Fibroblast of pulmonary artery (primary cell): ENCODE measurements at places on chromosomes 4 and X.

DNA sequence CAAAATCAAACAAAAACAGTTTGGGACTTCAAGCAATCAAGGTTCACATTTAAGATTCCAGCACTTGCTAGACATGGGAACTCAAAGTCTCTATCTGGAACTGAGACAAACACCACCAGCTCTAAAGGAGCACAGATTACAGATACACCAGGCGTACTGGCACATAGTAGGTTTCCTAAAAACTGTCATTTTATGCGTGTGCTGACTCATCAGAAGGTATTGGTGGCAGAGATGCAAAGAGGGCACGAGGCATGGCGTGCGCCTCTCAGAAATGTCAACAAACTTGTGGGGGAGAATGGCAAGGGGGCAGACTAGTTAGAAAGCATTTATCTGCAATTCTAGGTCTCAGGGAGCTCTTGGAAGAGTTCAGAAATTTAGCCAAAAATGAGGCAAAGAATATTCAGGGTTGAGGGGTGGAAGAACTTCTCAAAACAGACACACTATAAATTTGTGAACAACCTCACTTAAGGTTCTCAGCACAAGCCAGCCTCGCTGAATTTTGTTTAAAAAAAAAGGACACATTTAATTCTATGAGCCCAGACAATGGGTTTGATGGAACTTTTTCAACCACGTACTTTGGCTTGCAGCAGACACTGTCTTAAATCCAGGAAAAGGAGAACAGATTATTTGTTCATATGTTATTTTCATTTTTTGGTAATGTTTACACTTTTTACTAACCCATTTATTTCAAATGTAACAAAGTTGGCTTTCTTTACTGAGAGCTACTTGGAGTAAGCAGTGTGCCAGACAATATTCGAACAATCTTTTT lies 100.0 kb downstream of the SHISA3 start:
- DNase-seq = no peak

- no peak for DNase-seq
These were observed 39.5 kb downstream of the KANTR start for GRCh38 chrX:53133400-53133799.

GRCh38 chrX:48957827-48958634 lies 624 bp upstream of the OTUD5 start:
- peak; percentile 99 for DNase-seq

- no peak for DNase-seq
These were observed 52.1 kb upstream of the SMIM10 start for GRCh38 chrX:134938682-134939081.

GRCh38 chrX:47264483-47265173 lies 31.8 kb downstream of the USP11 start:
- peak; percentile 70 for DNase-seq

DNA sequence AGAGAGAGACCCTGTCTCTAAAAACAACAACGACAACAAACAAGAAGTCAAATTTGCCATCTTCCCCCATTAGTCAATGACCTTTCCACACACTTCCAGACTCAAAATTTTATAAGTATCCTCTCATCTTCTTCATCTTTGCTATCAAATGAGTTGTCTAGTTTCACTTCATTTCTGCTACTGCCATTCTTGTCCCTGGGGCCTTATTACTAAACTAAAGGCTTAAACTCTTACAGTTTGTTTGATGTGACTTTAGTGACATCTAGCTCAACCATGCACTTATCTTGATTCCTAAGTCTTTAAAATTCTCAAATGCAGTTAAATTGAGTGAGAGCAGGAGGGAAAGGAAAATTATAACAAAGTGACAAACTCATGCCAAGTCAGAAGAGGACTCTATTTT lies 271.8 kb upstream of the GK2 start:
- no peak for DNase-seq

DNA sequence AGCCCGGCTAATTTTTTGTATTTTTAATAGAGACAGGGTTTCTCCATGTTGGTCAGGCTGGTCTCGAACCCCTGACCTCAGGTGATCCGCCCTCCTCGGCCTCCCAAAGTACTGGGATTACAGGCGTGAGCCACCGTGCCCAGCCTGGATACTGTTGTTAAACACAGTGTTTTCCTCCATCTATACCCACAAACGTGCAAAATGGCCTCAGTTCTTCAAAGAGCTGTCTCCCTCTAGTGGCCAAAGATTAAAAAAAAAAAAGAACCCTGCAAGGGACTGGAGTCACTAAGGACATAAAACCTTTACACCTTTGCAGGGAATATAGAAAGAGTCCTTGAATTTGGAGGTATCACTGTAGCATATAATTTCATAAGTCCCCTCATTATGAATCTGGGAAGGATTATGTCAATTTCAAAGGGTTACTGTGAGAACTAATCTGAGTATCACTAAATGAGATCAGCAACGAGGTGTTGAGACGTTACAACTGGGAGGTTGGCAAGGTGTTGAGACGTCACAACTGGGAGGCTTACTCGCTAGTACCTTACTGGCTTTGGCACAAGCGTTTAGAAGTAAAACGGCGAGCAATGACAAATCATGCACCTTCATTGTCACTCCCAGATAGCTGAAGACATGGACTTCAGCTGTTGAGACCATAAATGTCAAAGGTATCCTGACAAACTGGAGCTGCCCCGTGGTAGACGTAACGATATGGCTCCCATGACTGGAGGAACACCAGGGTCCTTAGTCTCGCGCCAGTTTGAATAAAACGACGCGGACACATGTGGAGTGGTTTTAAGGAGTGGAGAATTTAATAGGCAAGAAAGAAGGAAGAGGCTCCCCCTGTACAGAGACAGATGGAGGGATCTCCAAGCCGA lies 33.4 kb upstream of the ENPP6 start:
- peak; percentile 70 for DNase-seq

DNA sequence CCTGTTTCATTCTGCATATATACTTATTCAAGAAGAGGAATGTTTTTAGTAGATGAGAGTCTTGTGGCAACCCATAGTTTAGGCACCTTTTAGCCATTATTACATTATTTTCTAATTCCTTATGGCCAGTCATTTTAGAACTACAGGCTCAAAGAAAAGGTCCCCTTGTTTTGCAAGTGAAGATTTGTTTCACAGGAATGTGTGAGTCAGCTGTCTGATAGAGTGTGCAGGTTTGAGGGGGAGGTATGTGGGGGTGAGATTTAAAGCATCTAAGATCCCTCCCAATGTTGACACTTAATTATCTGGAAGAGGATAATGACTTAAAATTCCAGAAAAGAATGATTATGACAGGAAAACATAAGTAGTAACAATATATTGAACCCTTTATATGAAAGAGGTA lies 495.6 kb downstream of the KCNIP4 start:
- no peak for DNase-seq

GRCh38 chrX:40298069-40298468 lies 200.3 kb upstream of the BCOR start:
- no peak for DNase-seq

GRCh38 chr4:56400560-56400959 lies 13.3 kb upstream of the AASDH start:
- DNase-seq = no peak

DNA sequence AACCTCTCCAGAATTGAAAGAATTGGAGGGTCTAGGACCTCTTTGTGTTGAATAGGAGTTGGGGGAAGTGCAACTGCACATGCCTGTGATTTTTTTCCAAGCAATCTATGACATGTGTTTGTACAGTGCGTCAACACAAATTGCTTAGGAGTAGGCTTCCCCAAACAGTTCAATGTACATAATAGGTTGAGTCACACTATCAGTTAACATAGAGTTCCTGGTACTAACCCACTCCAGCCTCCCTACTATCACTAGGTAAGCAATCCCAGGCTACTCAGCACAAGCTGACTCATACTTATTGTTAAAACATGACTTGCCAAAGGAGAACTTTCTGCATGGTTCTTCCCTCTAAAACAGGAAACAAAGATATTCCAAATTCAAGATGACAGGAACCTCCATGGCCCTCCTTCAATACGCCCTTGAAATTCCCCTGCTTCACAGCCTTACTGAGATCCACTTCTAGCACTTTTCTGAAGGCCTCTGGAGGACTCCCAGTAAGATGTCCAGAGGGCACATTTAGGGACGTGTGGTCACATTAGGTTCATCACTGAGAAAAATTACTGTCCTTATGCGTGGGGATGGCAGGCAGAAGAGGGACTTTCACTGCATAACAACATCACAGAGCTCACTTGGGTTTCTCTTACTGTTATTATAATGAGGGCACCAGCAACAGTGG lies 8.4 kb upstream of the VSIG1 start:
- DNase-seq = peak; percentile 94

DNA sequence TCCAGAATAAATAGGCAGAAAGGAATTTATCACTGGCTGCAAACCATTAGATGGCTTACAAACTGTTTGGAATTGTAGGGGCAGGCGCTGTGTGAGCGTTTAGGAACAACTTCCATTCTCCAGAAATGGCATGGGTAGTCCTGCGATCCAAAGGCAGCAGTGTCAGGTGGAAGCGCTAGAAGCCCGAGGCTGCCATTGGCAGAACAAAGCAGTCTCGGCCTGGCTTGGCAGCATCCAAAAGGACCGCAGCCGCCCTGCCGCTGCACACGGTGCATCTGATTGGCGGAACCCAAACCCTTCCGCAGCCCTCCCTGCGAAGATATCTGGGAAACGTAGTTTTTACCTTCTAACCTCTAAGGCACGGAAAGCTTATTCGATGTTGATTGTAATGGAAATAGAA lies 23.6 kb upstream of the YTHDC1 start:
- peak; percentile 84 for DNase-seq

GRCh38 chr4:31005037-31005436 lies 284.9 kb downstream of the PCDH7 start:
- DNase-seq = no peak

- no peak for DNase-seq
These were observed 87.6 kb upstream of the JADE1 start for GRCh38 chr4:128721896-128722295.

GRCh38 chr4:69030326-69030725 lies 65.9 kb upstream of the UGT2B7 start:
- no peak for DNase-seq

DNA sequence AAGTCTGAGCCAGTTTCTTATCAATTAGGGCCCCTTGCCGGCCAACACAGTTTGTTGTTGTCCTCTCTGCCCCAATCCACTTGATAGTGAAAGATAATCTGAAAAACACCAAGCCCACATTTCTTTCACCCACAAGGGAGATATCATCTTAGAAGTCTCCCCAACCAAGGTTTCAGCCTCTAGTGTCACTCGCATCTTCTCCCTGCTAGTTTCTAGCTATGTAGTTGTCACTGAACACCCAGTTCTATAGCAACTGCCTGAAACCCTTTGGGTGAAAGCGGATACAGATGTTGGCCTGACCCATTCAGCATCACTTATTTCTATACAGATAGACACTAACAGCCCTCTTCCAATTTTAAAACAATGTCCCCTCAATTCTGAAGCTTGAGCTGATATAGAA lies 116.3 kb downstream of the BMP15 start:
- no peak for DNase-seq

- DNase-seq = no peak
These were observed 2105.9 kb downstream of the ARAP2 start for GRCh38 chr4:34138385-34138784.

- DNase-seq = no peak
These were observed 27.4 kb downstream of the PHKA2 start for GRCh38 chrX:18956303-18957032.

DNA sequence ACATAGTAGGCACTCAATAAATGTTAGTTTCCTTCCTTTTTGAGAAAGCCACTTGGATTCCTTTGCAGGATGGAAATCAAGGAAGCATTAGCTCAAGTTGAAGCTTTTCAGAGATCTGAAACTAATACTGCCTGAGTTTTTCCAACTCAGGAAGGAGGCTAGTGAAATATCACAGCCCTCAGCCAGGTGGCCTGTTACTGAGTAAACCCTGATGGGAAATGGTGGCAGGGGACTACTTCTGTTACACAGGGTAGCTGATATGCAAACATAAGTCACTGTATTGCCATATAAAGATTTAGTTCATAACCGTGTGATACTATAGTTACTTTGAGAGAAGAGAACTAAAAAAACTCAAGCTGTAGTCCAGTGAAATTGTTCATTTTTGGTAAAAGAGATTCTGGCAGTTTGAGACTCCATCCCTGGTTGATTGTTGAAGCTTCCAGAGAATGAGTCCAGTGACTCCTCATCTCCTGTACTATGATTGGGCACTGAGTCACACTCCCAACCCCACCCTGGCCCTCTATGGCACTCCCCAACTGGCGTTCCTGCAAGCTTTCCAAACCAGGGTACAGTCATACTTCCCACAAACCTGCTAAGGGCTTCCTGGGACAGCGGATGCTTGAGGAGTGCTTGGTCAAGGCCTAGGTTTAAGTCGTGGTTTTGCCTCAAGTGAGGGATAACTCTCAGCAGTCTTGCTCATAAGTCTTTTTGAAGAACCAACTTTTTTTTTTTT lies 81.8 kb downstream of the MID1IP1 start:
- peak; percentile 62 for DNase-seq

DNA sequence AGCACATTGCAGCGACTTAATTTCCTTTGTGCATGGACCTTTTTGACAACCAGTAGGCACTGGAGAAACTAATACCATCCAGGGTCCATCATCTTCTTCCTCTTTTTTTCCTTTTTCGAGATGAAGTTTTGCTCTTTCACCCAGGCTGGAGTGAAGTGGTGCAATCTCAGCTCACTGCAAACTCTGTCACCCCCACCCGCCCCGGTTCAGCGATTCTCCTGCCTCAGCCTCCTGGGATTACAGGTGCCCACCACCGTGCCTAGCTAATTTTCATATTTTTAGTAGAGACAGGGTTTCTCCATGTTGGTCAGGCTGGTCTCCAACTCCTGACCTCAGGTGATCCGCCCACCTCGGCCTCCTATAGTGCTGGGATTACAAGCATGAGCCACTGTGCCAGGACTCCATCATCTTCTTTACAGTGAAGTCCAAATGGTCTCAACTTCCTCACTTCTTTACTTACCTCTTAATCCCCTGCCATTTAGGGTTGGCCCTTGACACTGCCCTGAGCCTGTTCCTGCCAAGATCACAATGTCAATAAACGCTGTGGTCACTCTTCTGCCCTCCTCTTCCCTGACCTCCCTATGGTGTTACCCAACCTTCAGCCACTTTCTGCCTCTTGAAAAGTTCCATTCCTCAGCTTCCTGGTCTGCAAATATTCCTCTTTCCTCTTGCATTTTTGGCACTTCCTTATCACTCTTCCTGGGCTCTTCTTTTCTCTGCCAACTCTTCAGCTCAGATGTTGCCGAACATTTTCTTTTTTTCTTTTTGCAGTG lies 119.8 kb upstream of the SLC34A2 start:
- peak; percentile 64 for DNase-seq

DNA sequence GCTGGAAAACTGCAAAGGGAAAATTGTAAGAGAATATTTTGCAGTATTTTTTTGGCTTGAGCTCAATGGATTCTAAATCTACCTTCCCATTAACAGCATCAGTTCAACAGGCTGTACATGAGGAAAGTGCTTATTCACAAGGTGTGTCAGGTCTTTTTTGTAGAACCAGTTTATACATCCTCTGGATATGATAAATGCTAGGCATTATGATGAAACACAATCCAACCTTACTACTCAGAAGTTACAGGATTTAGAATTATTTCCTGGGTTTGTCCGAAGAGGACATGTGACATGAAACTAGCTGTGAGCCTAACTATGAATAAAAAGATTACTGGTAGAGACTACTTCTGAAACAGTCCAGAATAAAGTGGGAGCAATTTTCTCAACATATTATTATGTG lies 49.5 kb downstream of the ATXN3L start:
- DNase-seq = no peak
